ENCODE measurements at places on chromosomes 5 and 9. TPM values are rescaled to one million over a fixed set of nuclear protein-coding genes. Genes with fewer than 3 reads are reported as not detected.
A peak's percentile ranks its signal among the peaks of the same experiment; 100 is the strongest.

Gene TAF1L
- total RNA-seq: not detected

Gene GZMA
- total RNA-seq: not detected

Gene PCDHA1
- not detected for total RNA-seq

Gene HTR4
- 0.21 TPM for total RNA-seq

Gene CCDC152
- not detected for total RNA-seq

Gene SPATA6L
- not detected for total RNA-seq

Gene LCN1
- not detected for total RNA-seq

Gene SPAAR
- 4.0 TPM for total RNA-seq

Gene SPINK4
- total RNA-seq: not detected

Gene IL3
- not detected for total RNA-seq

Gene RANBP3L
- not detected for total RNA-seq

Gene MLANA
- not detected for total RNA-seq

Gene GADD45G
- 4.6 TPM for total RNA-seq

DNA sequence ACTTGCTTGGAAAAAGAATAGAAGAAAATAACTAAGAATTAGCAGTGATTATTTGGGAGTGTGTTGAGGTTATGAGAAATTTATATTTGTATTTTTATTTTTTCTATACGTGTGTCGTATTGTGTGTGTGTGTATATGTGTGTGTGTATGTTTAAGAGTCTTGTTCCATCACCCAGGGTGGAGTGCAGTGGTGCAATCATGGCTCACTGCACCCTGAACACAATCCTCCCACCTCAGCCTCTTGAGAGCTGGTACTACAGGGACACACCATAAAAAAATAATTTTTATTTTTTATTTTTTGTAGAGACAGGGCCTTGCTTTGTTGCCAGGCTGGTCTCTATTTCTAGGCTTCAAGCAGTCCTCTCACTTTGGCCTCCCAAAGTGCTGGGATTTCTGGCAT lies 643.8 kb downstream of the PDE4D start:
- no peak for DNase-seq
- H3K27ac ChIP-seq: no peak overlapping the region
- H3K27me3 ChIP-seq: no peaks in the 10 kb centered on the region
- H3K36me3 ChIP-seq: no peaks in the 10 kb centered on the region
- no peaks in the 10 kb centered on the region for H3K4me1 ChIP-seq

DNA sequence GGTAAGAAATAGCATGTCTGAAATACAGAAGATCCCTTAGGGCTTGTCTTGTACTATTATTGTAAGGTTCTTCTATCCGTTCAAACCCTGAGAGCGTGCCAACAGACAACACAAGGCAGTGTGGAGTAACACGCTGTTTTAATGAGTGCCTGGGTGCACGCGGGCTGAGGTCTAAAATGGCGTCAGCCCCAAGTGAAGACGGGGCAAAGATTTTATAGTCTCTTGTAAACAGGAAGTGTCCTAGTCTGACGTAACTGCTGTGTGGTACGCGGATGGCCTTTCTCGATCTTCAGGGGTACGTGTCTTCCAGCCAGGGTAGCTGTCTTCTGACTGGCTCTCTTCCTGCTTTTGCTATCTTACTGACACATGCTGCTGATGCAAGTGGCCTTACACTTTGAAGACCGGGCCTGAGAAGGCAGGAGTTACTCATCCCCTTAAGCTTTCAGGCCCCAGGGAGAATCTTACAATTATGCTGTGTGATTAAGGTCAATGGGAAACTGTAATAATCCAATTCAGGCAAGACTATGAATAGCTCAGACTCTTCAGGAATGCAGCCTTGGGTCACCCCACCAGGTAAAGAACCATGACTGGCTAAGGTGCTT lies 1812.0 kb upstream of the CDH9 start:
- no peaks in the 10 kb centered on the region for H3K27me3 ChIP-seq
- no peak overlapping the region for H3K27ac ChIP-seq
- DNase-seq: no peak
- H3K36me3 ChIP-seq: no peaks in the 10 kb centered on the region
- no peak overlapping the region for H3K4me3 ChIP-seq

DNA sequence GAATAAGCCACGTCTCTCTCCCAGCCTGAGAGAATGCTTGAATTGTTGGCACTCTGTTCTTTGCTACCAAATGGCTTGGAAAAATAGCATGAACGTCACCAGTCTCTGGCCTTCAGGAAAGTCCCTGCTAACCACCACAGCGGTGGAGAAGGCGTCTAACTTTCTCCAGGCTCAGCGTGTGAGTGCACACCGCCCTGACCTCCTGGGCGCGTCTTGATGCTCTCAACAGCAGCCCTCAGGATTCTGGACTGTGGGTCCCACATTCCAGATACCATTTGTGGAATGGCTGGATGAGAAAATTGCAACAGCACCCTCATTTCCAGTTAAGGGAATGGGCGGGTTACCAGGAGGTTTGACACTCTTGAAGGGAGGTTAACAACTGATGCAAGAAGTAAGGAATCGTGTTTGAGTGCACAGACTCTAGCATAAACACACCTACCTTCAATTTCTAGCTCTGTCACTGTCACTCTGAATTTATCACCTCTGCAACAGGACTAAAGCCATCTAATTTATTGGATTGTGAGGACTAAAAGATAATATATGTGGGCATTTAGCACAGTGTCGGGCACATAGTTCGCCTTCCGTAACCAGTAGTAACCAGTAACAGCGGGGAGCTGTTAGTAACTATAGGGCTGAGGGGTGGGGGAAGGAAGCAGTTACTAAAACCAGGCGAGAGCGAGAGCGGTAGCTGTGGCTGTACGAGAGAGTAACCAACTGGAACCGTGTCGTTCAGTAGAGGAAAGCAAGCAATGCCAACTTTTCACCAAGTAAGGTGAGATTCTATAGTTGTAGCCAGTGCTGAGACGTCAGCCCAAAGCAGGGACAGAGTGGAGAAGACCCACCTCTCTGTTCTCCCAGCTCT lies 807 bp upstream of the PLGRKT start:
- peaks cover 9% of the 10 kb centered on the region for H3K4me1 ChIP-seq
- H3K27me3 ChIP-seq: no peaks in the 10 kb centered on the region
- no peak for DNase-seq
- peak overlapping the region; percentile 93 for H3K27ac ChIP-seq
- peak overlapping the region; percentile 75 for H3K4me3 ChIP-seq
- peaks cover 3% of the 10 kb centered on the region for H3K36me3 ChIP-seq

GRCh38 chr9:94159069-94159939 lies 75.0 kb downstream of the PTPDC1 start:
- H3K27ac ChIP-seq: peak overlapping the region; percentile 88
- no peaks in the 10 kb centered on the region for H3K27me3 ChIP-seq
- peaks cover 27% of the 10 kb centered on the region for H3K4me1 ChIP-seq
- no peak for DNase-seq
- H3K4me3 ChIP-seq: no peak overlapping the region

- H3K4me3 ChIP-seq: no peak overlapping the region
- no peak for DNase-seq
- H3K4me1 ChIP-seq: peaks cover 17% of the 10 kb centered on the region
- no peak overlapping the region for H3K27ac ChIP-seq
Observed at GRCh38 chr5:72268753-72269410, 51.2 kb downstream of the MRPS27 start.

- DNase-seq: no peak
- no peaks in the 10 kb centered on the region for H3K36me3 ChIP-seq
- H3K4me1 ChIP-seq: no peaks in the 10 kb centered on the region
- no peak overlapping the region for H3K27ac ChIP-seq
Observed at GRCh38 chr9:21904371-21904770, 89.8 kb downstream of the CDKN2A start.

- H3K36me3 ChIP-seq: no peaks in the 10 kb centered on the region
- no peak overlapping the region for H3K27ac ChIP-seq
- DNase-seq: no peak
Observed at GRCh38 chr5:145553177-145553576, 282.0 kb downstream of the PRELID2 start.

DNA sequence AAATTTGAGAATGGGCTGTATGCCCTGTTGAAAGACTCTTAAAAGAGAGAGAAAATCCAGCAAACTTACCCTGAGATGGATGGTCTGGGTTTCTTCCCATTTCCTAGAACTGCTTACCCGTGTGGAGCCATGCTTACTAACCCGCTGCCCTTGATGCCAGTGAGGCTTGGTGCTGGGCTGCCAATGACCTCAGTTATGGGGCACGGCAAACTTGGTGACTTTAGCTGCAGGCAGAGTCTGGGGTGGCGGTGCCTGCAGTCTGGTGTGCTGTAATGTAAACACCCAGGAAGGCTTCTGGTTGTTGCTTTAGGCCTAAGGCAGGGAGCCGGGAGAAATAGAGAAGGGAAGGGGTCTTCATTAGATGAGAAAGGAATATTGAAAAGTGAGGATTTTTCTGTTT lies 7.3 kb upstream of the TENT4A start:
- H3K27ac ChIP-seq: peak overlapping the region; percentile 89
- no peaks in the 10 kb centered on the region for H3K36me3 ChIP-seq
- peaks cover 14% of the 10 kb centered on the region for H3K4me1 ChIP-seq
- no peak for DNase-seq
- H3K27me3 ChIP-seq: no peaks in the 10 kb centered on the region
- H3K4me3 ChIP-seq: no peak overlapping the region

DNA sequence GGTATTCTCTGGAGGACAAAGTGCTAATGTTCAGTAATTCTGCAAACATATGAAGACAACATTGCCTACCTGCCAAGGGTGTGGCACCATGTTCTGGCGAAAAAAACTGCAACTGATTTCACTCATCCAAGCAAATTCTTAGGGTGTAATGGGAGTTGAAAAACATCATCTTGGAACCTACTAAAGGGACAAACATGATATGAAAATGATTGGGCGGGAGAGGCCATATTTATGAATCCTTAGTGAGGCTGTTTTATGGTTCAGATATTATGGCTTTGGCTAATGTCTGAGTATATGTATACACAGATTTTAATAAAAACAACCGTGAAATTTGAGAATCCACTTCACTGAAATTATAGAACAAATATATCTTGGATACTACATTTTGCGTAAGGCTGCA lies 225.7 kb downstream of the ARL15 start:
- no peak overlapping the region for H3K27ac ChIP-seq
- no peak overlapping the region for H3K4me3 ChIP-seq
- DNase-seq: no peak
- no peaks in the 10 kb centered on the region for H3K27me3 ChIP-seq
- no peaks in the 10 kb centered on the region for H3K36me3 ChIP-seq

- H3K27me3 ChIP-seq: no peaks in the 10 kb centered on the region
- no peak overlapping the region for H3K4me3 ChIP-seq
- H3K27ac ChIP-seq: no peak overlapping the region
- no peak for DNase-seq
Observed at GRCh38 chr9:89353989-89354388, 35.7 kb downstream of the SECISBP2 start.

- no peaks in the 10 kb centered on the region for H3K36me3 ChIP-seq
- H3K4me3 ChIP-seq: no peak overlapping the region
Observed at GRCh38 chr9:76932265-76932664, 26.4 kb upstream of the PRUNE2 start.

- peaks cover 15% of the 10 kb centered on the region for H3K4me1 ChIP-seq
- DNase-seq: no peak
- H3K27me3 ChIP-seq: no peaks in the 10 kb centered on the region
Observed at GRCh38 chr5:83911367-83911919, 190.8 kb upstream of the HAPLN1 start.

GRCh38 chr9:72013292-72013760 lies 47.1 kb downstream of the C9orf57 start:
- no peaks in the 10 kb centered on the region for H3K36me3 ChIP-seq
- H3K27me3 ChIP-seq: no peaks in the 10 kb centered on the region
- H3K4me3 ChIP-seq: no peak overlapping the region
- H3K4me1 ChIP-seq: no peaks in the 10 kb centered on the region
- no peak for DNase-seq
- H3K27ac ChIP-seq: no peak overlapping the region

DNA sequence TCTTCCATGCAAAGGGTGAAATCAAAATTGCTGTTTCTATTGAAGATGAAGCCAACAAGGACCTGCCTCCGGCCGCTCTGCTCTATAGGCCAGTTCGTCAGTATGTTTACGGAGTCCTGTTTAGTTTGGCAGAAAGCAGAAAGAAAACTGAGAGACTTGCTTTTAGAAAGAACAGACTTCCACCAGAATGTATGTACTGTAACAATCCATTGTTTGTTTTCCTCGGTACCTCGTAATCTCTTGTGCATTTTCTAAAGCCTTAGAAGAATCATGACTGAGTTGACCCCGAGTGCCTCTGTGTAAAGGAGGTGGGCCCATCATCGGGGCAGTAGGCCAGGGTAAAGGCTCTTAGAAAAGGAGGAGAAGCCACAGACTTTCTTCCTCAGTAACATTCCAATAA lies 44.2 kb upstream of the PHF2 start:
- H3K36me3 ChIP-seq: peaks cover 64% of the 10 kb centered on the region
- DNase-seq: no peak
- no peaks in the 10 kb centered on the region for H3K27me3 ChIP-seq

DNA sequence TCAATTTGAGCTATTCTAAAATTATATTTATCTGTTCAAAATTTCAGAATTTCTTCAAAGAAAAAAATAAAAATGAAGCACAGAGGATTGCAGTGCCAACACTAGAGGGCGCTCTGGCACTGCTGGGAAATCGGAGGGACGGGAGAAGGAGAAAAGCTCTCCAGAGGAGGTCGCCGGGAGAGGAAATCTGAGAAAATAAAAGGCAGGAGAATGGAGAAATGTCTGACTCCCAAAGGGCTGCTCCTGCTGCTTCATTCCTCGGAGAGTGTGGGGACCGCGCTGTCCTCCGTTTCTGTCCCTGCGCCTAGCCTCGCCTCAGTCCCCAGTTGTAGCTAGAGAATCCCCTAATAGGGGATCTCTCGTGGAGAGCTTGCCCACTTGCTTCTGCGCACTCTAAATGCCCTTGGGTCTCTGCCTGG lies 40.0 kb upstream of the ARSB start:
- no peak overlapping the region for H3K27ac ChIP-seq
- peaks cover 11% of the 10 kb centered on the region for H3K4me1 ChIP-seq
- H3K4me3 ChIP-seq: peak overlapping the region; percentile 58
- DNase-seq: peak; percentile 68
- H3K36me3 ChIP-seq: no peaks in the 10 kb centered on the region

- no peak overlapping the region for H3K4me3 ChIP-seq
- no peak for DNase-seq
- H3K27ac ChIP-seq: no peak overlapping the region
- no peaks in the 10 kb centered on the region for H3K4me1 ChIP-seq
Observed at GRCh38 chr9:117000196-117000723, 313.2 kb downstream of the TRIM32 start.

GRCh38 chr5:107376546-107377276 lies 294.0 kb downstream of the EFNA5 start:
- H3K36me3 ChIP-seq: no peaks in the 10 kb centered on the region
- DNase-seq: no peak
- no peak overlapping the region for H3K27ac ChIP-seq
- no peaks in the 10 kb centered on the region for H3K27me3 ChIP-seq
- no peak overlapping the region for H3K4me3 ChIP-seq

DNA sequence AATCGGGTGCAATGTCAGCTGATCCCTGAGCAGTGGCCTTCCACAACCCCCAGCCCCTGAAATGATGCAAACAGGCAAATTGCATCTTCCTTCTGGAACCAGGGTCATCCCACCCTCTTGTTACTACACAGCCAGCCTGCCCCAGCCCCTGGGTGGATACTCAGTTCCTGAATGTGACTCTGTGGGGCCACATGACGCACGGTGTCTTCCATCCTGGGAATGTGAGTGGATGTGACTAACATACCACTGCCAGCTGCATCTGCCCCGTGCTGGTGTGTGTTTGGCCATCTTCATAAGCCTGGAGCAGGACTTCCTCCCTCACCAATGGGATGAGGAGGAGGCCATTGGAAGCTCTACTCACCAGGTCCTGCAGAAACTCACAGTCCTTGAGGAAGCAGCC lies 257.9 kb upstream of the ADAMTS16 start:
- no peaks in the 10 kb centered on the region for H3K4me1 ChIP-seq
- no peaks in the 10 kb centered on the region for H3K36me3 ChIP-seq
- no peak for DNase-seq
- no peaks in the 10 kb centered on the region for H3K27me3 ChIP-seq
- H3K4me3 ChIP-seq: no peak overlapping the region
